ENCODE measurements at places on chromosomes 16 and 17. TPM values are rescaled to one million over a fixed set of nuclear protein-coding genes. Genes with fewer than 3 reads are reported as not detected.

GRCh38 chr17:78416791-78417530 is 38.5 kb downstream of the PGS1 start:
- no peak for DNase-seq

The DBNDD1 gene
- 71.4 TPM for total RNA-seq

The PPM1E gene
- total RNA-seq = 4.6 TPM

DNA sequence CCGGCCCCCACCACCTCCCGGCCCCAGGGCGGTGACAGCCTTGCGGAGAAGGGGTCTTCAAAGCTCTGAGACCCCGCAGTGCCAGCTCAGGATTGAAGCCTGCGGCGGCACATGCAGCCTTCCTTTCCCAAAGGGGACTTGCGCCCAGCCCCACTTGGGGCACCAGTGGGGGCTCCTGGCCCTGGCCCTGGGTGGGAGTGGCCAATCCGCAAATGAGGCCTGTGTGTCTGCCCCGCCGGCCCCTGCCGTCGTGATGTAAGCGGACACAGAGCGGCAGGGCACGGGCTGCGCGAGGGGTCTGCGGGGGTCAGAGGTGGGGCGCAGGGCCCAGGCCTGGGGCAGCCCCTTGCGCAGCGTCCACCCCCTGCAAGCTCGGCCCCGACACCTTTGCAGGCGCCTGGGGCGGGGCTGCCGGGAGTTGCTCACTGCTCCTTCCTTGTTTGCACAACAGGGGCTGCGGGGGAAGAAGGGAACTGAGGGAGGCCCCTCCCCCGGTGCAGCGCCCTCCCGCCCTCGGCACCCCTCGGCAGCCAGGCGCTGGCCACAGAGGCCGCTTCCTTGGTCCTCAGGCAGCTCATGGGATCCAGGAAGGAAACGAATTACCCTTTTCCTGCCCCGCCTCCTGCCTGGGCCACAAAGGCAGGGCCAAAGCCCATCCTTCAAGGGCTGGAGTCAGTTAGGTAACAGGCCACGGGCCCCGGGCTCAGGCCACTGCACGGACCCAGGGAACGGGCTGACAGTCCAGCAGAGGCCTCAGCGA is 2.9 kb downstream of the SLC16A3 start:
- DNase-seq = peak; percentile 92

The RNU2-1 gene
- total RNA-seq = not detected

The KCNJ12 gene
- 7.6 TPM for total RNA-seq

The UBE2G1 gene
- total RNA-seq = 99.9 TPM
